ENCODE measurements at places on chromosomes 1 and 21. TPM values are rescaled to one million over a fixed set of nuclear protein-coding genes. Genes with fewer than 3 reads are reported as not detected.

Gene HMCN1
- 0.49 TPM for total RNA-seq

Gene HAX1
- total RNA-seq: 135 TPM

Gene FAM163A
- total RNA-seq: not detected

Gene HHIPL2
- 0.16 TPM for total RNA-seq

Gene SLFNL1
- 0.09 TPM for total RNA-seq

Gene NENF
- total RNA-seq: 95.7 TPM

Gene OR2M2
- not detected for total RNA-seq

Gene RGSL1
- not detected for total RNA-seq

Gene INAVA
- total RNA-seq: 123 TPM

Data from Caco-2 (cell line).